Stimulated activated CD4-positive, alpha-beta T cell treated with anti-CD3 and anti-CD28 coated beads, TNF-alpha, amount 100 ng/mL, for 1 hour (primary cell): ENCODE measurements at places on chromosomes 13 and 19.
A peak's percentile ranks its signal among the peaks of the same experiment; 100 is the strongest.

- DNase-seq = no peak
Measured at GRCh38 chr13:39023761-39024160, 14.1 kb downstream of the PROSER1 start.

DNA sequence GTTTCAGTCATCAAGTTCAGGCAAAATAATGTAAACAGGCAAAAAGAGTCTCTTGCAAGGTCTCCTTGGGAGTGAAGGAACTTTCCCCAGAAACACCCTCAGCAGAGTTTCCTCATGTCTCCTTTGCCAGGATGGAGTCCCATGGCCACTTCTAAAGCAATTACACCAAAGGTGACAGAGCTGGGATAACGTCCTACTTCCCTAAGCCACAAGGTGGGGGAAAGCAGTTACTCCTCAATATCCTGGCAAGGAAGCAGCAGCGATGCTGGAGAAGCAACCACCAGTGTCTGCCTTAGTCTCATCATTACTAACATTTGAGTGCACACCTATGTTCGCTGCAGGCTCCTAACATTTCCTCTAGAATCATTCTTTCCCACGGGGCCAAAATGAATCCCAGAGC is 88.6 kb downstream of the UBL3 start:
- no peak for DNase-seq

- no peak for DNase-seq
Measured at GRCh38 chr13:28533441-28534166, 38.7 kb upstream of the FLT1 start.

DNA sequence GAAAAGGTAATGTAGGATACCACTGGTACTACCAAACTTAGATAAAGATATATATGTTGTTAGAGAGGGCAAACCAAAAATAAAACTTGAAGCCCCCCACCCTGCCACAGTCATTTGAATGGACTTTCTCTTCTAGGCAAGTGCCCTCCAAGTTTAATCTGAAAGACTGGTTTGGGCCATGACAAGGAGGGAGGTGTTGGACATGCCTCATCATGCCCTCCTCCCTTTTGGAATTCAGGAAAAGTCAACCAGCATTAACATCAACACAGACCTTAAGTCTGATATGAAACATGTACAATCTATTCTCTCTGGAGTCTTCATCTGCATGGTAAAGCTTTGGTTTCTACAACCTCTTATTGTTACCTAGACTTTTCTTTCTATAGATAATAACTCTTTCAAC is 46.3 kb upstream of the GPR12 start:
- DNase-seq = no peak

DNA sequence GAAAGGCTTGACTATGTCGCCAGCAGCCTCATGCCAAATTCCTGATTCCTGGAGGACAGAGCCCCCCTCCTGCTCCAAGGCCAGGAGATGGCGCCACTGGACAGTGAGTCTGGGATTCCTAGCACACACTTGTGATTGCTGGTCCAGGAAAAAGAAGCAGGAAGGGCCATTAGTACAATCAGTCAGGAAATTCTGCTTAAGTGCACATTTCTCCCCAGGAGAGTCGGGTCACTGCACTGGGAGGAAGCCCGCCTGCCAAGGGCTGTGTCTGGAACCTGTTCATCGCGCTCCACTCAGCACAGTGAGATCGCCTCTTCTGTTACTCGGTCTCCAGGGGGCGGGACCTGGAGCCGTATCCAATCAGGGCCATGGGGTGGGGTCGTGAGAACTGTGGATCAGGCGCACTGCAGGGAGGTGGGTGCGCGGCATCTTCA is 65.1 kb downstream of the ZNF823 start:
- no peak for DNase-seq

GRCh38 chr13:74450964-74451363 is 316.8 kb upstream of the KLF12 start:
- DNase-seq = no peak

DNA sequence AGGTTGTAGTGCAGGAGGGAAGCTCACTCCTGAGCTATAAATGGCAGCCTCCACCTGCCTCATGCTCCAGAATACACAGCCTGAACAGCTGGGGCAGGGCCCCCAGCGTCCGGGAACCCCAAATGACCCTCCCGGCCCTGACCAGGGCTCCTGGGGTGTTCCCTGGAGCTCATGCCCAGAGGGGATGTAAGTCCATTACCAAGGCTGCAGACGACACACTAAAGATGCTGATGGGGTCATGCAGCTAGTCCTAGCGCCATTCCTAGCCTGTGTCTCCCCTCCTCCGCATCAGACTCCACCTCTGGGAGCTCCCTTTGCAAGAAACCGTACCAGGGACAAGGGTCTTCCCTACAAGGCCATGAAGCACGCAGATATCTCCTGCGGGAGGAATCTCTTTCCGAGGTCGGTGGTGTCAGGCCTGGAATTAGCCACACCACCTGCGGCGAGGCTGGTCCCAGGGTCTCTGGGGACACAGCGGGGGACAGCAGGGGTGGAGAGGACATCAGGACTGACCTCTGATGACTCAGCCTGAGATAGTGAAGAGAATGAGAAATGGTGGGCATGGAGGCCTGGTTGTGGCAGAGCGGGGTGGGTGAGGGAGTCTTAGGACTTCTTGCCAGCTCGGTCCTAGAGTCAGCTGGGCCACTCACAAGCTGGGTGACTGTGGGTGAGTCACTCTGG is 11.9 kb upstream of the TPM4 start:
- DNase-seq = no peak

GRCh38 chr13:72960114-72960513 is 98.7 kb upstream of the KLF5 start:
- no peak for DNase-seq

- DNase-seq = no peak
Measured at GRCh38 chr19:29269641-29270040, 56.7 kb upstream of the UQCRFS1 start.

DNA sequence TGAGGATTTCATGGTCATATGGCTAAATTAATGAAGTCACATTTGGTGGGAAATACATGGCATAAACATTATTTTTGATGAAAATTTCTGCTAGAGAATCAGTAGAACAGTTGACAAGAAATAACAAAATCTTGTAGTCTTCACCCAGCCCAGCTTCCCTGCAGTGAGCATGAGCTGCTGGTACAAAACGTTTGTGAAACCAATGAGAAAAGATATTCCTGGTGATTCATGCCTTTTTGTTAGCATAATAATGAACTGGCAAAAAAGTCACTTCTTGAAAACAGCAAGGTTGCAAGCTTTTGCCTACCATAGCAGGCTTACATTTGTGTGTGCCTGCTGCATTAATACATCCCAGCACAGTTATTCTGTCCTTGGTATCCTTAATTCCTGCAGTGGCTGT is 475.9 kb upstream of the HTR2A start:
- no peak for DNase-seq

- no peak for DNase-seq
Measured at GRCh38 chr13:46668931-46669525, 116.1 kb downstream of the LRCH1 start.

- DNase-seq = no peak
Measured at GRCh38 chr19:50602496-50602895, 34.3 kb upstream of the LRRC4B start.

DNA sequence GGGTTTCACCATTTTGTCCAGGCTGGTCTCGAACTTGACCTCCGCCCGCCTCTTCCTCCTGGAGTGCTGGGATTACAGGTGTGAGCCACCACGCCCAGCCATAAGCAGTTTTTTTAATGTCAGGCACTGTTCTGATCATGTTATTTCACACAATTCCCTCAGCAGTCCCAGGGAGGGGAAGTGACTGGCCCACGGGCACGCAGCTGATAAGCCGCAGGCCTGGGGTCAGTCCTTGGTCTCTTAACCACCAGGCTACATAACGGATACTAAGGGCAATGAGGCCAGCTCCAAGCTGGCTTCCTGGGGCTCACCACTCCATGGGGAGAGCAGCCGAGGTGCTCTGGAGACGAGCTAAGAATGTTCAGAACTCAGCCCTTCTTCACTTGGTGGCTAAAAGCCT is 13.5 kb downstream of the BRSK1 start:
- DNase-seq = no peak

DNA sequence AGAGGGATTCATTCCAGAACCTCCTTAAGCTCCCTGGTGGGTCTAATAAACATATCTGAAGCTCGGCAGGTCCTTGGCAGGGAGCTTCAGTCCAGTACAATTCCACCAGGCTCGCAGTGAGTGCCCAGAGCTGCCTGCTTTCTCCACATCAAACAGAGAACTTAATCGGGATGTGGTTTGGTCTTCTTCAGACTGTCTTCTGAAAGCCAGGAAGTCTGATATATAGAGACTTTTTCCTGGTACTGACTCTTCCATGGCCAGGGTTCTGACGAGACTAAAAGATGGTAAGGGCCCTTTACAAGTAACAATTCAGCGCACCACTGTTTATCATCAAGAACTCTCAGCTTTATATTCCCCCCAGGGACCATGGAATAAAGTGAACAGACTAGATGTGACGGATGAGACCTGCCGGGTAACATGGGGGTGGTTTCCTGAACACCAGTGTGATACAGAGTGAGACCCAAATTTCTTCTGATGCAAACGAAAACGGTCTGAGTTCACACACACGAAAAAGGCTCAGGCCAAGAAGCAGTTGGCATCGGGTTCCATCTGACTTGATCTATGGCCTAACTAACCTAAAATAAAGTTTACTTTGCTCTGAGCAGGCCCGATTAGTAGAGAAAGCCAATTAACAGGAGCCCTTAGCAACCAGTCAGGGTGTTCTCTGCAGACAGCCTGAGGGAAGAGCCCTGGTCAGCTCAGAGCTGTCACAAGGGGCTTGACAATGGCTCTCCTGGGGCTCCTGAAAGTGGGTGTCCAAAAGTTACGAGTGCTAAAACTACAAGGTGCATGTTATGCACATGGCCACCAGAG is 29.0 kb downstream of the RANBP3 start:
- DNase-seq = no peak

GRCh38 chr19:7871437-7872305 is 2.5 kb downstream of the PRR36 start:
- DNase-seq = peak; percentile 62

DNA sequence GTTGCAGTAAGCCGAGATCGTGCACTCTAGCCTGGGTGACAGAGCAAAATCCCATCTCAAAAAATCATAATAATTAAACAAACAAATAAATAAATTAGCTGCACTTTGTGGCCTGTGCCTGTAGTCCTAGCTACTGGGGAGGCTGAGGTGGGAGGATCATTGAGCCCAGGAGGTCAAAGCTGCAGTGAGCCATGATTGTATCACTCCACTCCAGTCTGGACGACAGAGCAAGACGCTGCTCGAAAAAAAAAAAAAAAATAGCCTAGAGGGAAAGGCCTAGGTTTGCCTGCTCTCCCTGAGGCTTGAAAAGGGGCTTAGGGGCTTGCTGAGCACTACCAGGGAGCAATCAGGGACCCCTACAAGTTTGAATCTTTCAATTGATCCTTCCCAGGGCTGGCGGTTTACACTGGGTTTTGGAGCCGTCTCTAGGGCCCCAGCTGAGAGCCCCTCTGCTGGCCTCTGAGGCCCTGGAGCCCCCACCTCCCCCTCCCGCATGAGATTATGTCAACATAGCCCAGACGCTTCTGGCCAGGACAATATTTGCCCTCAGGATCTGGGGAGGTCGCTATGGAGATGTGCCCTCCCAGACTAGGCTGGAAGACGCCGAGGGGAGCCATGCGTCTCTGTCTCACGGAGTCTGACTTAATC is 10.4 kb upstream of the GIPR start:
- no peak for DNase-seq

- DNase-seq = no peak
Measured at GRCh38 chr13:108629181-108629752, at the start of gene MYO16. MYO16 (plus strand) TSS chr13:108629611; CDS start chr13:108629845, 234 bp downstream.

- no peak for DNase-seq
Measured at GRCh38 chr19:42455086-42455485, 12.3 kb upstream of the CXCL17 start.

- DNase-seq = no peak
Measured at GRCh38 chr13:31242916-31243315, 43.1 kb downstream of the B3GLCT start.

DNA sequence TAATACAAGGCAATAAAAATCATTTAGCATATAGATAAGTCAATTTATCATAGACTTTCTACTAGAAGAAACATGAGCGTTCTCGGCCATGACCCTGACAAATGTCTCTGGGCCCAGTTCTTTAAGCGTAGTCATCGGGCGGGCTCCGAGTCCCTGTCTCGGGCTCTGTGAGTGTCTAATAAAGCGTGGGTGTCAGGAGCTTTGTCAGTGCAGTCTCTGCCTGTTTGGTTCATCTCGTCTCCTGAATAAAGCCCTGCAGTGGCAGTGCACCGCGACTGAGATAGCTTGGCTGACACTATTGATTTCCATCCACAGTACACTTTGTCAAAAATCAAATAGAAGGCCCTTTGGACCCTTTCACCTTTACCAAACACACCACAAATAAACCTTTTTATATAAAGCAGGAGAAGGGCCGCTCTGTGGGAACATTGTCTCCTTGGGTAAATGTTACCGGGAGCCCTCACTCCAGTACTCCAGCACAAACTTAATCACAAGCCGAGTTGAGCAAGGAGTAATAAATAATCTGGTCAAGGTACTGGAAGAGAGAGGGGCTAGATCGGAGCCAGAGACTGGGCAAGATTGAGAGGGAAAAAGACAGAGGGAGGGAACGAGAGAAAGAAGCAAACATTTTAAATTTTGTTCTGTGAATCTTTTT is 368.2 kb upstream of the TSHZ3 start:
- no peak for DNase-seq

DNA sequence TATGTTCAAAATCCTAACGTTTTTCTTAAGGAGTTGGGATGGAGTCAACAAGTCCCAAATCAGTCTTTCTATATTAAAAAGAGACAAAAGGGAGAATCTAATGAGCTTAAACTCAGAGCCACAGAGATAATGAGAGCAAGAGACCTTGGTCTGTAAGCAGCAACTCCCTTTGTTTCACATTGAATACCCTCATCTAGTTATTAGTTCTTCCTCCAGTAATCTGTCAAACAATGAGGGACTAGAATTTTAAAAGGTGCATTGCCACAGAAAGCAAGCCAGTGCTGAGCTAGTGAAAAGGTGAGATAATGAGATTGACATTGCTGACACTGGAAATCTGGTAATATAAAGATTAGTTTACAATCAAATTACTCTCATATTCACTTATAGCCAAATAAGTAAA is 718.6 kb downstream of the DACH1 start:
- no peak for DNase-seq

DNA sequence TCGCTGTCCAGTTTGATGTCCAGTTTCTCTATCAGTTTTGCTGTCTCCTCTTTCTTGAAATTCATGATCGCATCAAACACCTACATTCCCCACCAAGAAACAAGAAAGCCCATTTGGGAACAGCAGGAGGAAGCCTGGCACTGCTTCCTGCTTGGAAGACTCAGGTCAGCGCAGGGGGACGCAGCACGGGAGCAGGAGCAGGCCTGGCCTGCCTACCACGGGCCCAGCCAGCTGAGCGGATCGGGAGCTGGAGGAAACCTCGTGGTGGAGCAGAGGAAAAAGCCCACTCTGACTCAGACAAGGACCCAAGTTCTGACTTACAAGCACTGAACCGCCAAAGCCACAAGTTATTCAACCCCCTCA is 3.9 kb downstream of the EEF2 start:
- DNase-seq = no peak

- no peak for DNase-seq
Measured at GRCh38 chr13:28161370-28161769, 23.0 kb downstream of the PAN3 start.

DNA sequence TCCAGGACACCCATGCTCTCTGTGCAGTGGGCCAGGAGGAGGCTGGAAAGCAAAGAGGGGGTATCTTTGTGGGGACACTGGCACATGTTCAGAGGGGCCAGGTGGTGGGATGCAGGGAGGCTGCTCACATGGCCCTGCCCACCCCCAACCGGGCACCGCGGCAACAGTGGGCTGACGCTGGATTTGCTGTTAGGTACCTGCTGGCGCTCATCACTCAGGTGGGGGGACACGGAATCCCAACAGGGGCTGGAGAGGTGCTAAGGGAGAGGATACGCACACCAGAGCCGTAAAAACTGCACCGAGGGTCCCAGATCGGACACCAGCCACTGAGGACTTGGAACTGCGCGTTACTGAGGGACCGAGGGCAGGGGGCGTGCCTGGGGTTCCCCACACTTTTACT is 19.2 kb downstream of the AKAP8L start:
- no peak for DNase-seq
